Aorta (tissue), 5 donors: ENCODE measurements at places on chromosomes 2 and 18. TPM values are rescaled to one million over a fixed set of nuclear protein-coding genes. Genes with fewer than 3 reads are reported as not detected.

Gene ACADL
- 32.8 TPM for total RNA-seq

- no peak for DNase-seq
Measured at GRCh38 chr2:174664084-174664759, 66.6 kb upstream of the WIPF1 start.

Gene SIX2
- 1.7 TPM for total RNA-seq

DNA sequence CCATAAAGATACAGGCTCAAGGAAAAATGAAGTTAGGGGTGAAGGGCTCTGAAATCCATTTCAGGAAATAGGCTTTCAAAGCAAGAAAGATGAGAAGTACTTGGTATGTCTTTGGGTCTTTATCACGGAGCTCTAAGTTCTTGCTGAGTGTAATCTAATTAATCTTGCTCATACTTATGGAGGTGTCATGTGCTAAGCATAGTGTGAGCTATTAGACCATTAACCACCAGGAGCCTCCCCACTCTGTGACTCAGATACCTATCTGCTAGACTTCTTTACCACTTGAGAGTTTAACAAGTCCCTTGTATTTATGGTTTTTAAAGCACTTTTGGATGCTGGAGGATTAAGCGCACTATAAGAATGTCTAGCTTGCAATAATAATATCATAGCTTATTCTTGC, 678.7 kb downstream of the EPHA4 start:
- no peak for DNase-seq

DNA sequence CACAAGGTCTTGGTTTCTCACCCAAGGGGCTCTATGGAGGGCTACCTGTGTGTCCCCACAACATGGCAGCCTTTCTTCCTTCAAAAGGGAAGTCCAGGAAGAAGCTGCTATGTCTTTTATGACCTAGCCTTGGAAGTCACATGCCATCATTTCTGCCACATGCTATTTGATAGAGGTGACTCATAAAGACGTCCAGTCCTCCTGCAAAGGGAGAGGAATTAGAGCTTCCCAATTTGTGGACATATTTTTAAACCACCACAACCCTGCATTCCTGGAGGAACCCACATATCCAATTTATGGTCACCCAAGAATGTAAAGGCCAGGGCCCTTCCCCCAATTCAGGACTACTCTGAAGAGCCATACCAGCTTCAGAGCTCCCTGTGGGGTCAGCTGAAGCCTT, 246.2 kb downstream of the CYP26B1 start:
- DNase-seq: no peak

GRCh38 chr2:171004833-171005232, 75.8 kb downstream of the GORASP2 start:
- no peak for DNase-seq

DNA sequence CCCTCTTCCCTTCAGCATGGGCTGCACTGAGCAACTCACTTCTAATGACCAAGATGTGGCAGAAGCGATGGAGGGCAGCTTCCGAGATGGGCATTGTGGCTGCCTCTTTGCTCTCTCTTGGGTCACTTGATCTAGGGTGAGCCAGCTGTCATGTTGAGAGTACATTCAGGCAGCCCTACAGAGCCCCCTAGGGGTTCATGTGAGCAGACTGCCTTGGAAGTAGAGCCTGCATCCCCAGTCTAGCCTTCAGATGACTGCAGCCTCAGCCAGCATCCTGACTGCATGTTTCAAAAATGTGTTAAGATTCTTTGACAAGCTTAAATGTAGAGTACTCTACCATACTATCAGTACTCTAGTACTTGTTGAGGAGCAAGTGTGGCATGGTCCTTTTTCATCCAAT, 143.9 kb downstream of the NCK2 start:
- DNase-seq: no peak

GRCh38 chr2:20451761-20452499, 5.1 kb downstream of the RHOB start:
- no peak for DNase-seq

- no peak for DNase-seq
Measured at GRCh38 chr2:123127236-123127635, 897.9 kb upstream of the CNTNAP5 start.

DNA sequence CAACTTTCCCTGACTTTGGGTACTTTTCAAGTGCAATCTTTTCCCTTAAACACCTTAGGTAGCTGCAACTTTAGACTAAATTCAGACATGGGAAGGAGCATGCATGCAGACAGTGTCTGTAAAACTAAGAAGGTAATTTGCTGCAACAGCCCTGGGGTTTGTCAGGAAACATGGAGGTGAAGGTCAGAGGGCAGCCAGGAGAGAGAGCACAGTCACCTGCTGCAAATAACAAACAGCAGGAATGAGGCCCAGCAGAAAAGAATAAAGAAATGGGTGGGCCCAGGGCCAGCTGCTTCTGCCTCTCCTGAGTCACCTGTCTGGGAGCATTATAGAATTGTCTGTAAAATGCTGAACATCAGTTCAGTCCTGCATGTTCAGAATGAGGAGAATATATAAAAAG, 35.2 kb downstream of the MTHFD2 start:
- no peak for DNase-seq

Gene PAX3
- total RNA-seq: 0.60 TPM

DNA sequence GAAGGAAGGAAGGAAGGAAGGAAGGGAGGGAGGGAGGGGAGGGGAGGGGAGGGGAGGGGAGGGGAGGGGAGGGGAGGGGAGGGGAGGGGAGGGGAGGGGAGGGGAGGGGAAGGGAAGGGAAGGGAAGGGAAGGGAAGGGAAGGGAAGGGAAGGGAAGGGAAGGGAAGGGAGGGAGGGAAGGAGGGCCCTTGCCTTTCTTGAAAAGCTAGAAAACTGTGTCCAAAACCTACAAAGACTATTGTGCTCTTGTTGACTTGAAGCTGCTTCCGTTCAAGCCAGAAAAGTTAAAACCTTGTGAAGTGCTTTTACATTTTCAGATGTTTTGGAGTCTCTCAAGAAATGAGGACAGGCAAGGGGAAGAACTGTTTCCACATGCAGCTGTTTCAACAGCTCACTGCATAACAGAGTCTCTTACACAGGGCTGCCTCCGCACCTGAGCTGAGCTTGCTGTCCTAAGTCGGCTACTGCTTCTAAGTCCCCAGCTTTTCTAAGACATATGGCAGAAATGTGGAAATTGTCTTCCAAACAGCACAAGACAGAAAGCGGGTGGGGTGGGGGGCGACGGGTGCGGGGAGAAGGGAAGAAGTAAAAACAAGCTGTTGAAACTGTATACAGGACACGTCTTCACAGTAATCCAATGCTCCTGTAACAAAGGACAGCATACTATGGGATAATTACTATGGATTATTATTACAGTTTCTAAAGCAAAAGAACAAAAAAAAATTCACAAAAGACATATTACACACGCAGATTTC, 46.1 kb downstream of the BCL11A start:
- DNase-seq: no peak

DNA sequence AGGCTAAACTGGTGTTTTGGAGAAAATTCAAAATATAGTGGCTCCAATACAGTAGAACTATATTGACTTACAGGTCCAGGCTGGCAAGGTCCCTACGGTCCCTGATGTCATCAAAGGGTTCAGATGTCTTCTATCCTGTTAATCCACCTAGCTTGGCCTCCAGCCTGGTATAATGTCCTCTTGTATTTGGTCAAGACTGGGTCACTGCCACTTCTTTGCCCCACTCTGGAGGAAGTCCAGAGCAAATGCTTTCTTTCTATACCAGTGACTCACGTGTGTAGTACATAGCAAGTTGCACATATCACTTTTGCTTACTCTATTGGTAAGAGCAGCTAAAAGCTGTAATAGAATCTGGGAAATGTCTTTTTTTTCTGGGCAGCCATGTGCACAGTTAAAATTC, 80.8 kb downstream of the LCLAT1 start:
- no peak for DNase-seq

DNA sequence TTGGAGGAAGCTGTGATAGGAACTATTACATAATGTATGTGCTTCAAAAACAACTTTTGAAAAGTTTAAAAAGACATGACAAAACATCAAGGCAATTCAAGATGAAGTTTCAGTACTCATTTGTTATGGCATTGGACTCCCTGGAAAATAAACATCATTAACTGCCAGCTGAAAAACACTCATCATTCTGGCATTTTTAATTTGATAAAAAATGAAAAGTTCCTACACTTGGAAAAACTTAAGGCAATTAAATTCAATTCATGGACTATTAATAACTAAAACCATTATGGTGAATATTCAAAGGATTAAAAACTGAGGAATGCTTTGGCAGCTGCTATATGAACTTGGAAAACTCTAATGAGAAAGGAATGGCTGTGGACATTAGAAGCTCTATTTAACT, 8.5 kb downstream of the TYW5 start:
- DNase-seq: no peak

GRCh38 chr18:79321625-79322405, 73.9 kb upstream of the NFATC1 start:
- DNase-seq: no peak

- DNase-seq: no peak
Measured at GRCh38 chr2:231884438-231885140, 41.6 kb downstream of the NPPC start.

GRCh38 chr2:8629402-8629801, 52.5 kb upstream of the ID2 start:
- no peak for DNase-seq

GRCh38 chr2:138554123-138554522, 52.6 kb downstream of the SPOPL start:
- no peak for DNase-seq

Gene IL36RN
- total RNA-seq: not detected

- DNase-seq: no peak
Measured at GRCh38 chr2:1004398-1004797, 53.7 kb downstream of the SNTG2 start.

- DNase-seq: no peak
Measured at GRCh38 chr2:230520875-230521155, 104.8 kb downstream of the SP100 start.

- no peak for DNase-seq
Measured at GRCh38 chr2:42862669-42863185, 70.3 kb upstream of the HAAO start.

- DNase-seq: no peak
Measured at GRCh38 chr2:86185517-86186212, 9.6 kb downstream of the IMMT start.

DNA sequence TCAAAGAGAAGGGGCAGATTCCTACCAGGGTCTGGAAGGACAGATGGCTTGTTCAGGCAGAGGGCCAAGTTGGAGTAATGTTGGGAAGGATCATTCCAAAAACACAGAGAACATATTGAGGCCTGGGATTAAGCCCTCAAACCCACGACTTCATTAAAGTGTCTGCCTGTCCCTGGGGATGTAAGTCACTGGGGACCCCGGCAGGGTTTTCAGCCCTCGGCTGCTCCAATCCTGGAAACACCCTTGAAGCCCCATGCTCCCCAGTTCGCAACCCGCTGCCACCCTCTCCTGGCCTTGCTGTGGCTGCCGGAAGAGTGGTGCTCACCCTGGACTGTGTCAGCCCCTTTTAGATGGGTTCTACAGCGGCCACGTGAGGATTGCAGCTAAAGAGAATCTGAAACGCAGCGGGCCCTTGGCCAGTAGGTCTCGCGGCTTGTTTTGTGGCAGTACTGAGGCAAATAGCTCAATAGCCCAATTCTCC, 79.9 kb downstream of the EPAS1 start:
- DNase-seq: no peak

- no peak for DNase-seq
Measured at GRCh38 chr18:12990123-12990475, 1.1 kb upstream of the CEP192 start.

DNA sequence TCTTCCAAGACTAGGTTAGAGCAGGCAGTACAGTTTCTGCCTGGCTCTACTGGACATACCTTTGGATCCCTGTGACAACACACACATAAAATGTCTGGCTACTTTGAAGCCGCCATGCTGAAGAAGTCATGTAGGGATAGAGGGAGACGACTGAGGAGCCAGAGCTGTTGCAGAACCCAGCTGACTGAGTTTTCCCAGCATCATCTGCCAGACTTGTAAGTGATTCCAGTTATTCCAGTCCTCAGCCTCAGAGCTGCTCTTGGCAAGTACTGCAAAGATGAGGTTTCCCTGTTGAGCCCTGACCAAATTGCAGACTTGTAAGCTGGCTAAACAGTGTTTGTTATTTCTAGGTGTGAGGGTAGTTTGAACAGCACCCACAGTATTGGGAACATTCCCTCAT, 31.5 kb upstream of the TSPYL6 start:
- no peak for DNase-seq

DNA sequence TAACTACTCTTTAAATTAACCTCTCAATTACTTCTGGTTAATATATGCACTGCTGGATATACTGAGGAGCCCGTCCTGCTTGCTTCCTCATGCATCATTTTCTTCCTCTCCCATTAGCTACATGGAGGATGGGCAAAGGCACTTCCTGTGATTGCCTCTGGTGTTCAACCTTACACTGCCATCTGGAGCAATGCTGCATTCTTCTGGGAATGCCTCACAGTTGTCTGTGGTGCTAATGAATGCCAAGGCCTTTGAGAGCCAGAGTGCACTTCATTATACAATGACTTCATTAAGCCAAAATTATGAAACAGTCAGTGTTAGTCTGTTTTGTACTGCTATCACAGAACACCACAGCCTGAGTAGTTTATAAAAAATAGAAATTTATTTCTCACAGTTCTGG, 134.8 kb upstream of the DOCK10 start:
- no peak for DNase-seq

DNA sequence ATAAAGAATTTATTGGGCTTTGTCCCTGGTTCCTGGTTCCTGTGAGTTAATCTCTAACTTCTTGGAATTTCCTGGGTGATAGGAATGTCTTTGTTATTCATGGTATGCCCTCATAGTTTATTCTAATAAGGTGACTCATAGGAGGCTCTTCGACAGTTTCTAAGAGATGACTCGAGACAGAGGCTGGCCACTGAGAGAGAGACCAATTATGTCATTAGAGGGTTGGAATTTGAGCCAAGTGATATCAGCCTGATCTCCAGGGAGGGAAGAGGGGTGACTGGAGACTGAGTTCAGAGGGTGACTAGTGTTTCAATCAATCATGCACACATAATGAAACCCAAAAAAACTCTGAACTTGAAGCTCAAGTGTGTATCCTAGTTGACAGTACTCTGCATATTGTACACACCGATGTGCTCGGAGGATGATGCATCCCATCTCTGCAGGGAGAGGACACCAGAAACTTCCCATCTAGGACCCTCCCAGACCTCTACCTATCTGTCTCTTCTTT, 185.7 kb downstream of the MTCL1 start:
- DNase-seq: no peak

DNA sequence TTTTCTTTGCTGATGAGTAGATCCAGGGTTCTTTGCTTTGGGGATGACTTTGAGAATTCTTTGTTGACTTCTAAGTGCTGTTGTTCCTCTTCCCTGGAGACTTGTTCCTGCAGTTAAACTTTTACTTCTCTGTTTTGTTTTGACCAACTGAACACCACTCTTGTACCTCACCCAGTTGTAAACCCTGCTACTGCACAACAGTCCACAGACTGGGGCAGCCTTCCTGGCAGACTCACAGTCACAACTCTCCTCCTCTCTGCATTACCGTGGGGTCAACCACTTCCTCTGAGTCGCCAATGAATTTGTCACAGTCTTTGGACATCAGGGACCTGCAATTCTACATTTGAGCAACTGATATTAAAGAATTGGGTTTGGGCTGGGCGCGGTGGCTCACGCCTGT, 3.8 kb upstream of the SLC8A1 start:
- DNase-seq: peak; percentile 59

GRCh38 chr2:26911911-26912861, 58.3 kb upstream of the MAPRE3 start:
- no peak for DNase-seq

GRCh38 chr2:100796499-100797100, 23.3 kb upstream of the NPAS2 start:
- no peak for DNase-seq

- DNase-seq: no peak
Measured at GRCh38 chr2:44954889-44955592, 13.5 kb downstream of the SIX3 start.
